Spinal cord (tissue), 10 donors: ENCODE measurements at places on chromosomes 6 and 20. TPM values are rescaled to one million over a fixed set of nuclear protein-coding genes. Genes with fewer than 3 reads are reported as not detected.

DNA sequence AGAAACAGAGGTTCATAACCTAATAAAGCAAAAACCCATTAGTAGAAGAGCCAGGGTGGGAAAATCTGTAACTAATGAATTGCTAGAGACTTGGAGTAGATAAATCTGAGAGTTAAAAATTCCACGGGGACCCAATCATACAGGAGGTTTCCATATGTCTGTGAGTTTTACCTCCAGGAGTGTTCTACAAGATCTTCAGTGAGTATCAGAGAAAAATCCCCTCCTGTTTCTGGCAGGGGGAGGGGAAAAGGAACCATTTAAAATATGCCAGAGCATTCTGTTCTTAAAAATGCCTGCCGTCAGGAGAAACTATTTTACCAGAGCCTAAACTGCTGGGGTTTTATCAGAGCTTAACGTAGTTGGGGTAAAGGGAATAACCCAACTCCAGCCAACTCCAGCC is 54.0 kb upstream of the PLN start:
- DNase-seq, result no peak
- H3K36me3 ChIP-seq, result no peaks in the 10 kb centered on the region
- H3K4me1 ChIP-seq, result no peaks in the 10 kb centered on the region

- H3K4me1 ChIP-seq, result peaks cover 58% of the 10 kb centered on the region
- peak; percentile 12 for DNase-seq
- peaks cover 100% of the 10 kb centered on the region for H3K27me3 ChIP-seq
- peaks cover 10% of the 10 kb centered on the region for H3K36me3 ChIP-seq
- H3K4me3 ChIP-seq, result peak overlapping the region; percentile 36
Observed at GRCh38 chr6:6002848-6003620, 3.7 kb downstream of the NRN1 start.

DNA sequence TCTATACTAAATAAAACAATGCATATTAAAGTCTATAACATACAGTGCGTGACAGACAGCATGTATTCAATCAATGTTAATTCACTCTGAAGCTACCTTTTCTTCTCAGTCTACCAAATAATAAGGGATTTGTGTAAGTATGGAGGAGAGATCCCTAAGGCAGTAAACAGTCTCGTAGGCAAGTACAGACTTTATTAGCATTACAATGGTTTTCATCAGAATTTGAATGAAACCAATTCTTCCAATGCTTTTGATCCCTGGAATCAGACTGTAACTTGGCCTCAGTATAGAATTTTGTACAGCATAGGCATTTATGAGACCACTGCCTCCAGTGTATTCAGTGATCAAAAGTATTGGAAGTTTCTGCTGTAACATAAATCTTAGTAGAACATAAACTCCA is 19.5 kb downstream of the LYRM4 start:
- H3K4me1 ChIP-seq, result peaks cover 5% of the 10 kb centered on the region
- H3K27ac ChIP-seq, result no peak overlapping the region
- H3K27me3 ChIP-seq, result no peaks in the 10 kb centered on the region

GGTLC1 gene
- total RNA-seq, result not detected

IBTK gene
- total RNA-seq, result 45.1 TPM
